GM06990 (cell line): ENCODE measurements at places on chromosomes 2 and 18.

- DNase-seq: no peak
Observed at GRCh38 chr2:48927355-48927754, 171.8 kb upstream of the LHCGR start.

GRCh38 chr2:147331790-147332419, 512.9 kb upstream of the ACVR2A start:
- peak; percentile 14 for DNase-seq

DNA sequence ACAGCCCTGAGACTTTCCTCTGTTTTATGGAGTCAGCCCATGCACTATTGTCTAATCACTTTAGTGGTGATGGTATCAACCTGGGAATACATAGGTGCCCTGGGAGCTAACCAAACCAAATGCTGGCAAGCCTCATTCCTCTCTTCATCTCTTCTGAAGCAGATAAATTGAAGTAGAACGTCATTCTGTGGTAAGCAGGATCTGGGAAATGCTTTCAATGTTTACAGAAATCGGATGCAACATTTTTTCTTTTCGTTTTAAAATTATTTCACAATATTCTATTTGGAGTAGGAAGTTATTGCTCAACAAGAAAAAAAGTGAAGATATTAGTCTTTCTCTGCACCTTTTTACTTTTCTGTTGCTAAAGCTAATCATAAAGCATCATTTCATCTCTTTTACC, 114.2 kb downstream of the RBMS1 start:
- no peak for DNase-seq

DNA sequence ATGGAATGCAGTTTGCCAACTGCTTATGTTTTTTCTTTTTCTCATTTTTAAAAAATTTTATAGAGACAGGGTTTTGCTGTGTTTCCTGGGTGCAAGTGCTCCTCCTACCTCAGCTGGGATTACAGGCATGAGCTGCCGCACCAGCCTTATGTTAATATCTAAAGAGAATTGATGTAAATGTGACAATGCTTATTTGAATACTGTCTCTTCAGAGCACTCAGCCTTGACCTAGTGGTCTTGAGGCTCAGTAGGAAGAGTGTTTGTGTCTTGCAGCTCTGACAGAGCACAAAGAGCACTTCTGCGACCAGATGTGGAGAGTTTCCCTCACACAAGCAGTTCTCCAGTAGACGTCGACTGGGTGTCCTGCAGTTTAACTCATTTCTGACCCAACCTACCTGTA, 55.3 kb downstream of the ARHGEF4 start:
- DNase-seq: no peak

DNA sequence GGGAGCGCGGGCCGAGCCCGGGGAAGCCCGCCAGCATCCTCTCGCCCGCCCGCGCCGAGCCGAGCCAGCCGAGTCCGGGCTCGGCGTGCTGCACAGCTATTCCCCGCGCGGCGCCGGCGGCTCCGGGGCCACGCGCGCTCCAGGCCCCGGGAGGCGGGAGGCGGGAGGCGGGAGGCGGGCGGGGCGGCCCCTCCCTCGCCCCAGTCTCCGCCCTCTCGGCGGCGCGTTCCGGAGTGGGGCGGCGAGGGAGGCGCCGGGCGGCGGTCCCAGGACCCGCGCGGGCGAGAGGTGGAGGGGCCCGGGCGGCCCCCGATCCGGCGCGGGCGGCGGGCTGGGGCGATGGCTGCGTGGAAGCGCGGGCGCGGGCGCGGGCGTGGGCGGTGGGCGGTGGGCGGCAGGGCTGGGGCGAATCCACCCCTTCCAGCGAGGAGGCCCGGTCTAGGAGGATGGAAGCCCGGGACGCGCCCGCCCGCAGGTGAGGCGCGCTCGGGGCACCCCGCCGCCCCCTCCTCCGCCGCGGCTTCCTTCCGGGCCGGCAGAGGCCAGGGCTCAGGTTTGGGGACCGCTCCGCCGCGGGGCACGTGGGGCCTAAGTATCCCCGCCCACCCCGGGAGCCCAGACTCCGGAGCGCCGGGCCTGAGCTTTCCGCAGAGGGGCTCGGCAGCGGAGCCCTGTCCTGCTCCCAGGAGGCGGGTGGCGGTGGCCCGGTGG, at the start of gene ADCY3:
TSS of gene ADCY3 (minus strand) at position 140 of the 711 bp plus-strand sequence. CDS start 1,250 bp downstream, outside the sequence.
- DNase-seq: peak; percentile 82

DNA sequence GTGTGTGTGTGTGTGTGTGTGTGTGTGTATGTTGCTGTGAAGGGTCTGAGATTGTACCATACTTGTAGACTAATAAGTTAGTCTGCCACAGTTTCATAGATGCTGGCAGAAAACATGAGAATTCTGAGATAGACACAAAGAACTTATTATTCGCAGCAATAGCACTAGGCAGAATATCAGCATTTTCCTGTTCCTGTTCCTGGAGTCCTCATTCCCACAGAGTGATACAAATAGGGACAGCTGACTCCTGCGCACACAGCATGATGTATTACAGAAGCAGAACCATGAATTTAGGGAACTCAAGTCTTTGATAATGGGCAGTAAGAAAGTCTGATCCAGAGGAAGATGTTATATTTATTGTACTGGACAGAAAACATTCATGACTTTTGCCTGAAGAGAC, 1466.3 kb downstream of the DPP10 start:
- no peak for DNase-seq

GRCh38 chr18:77677536-77677935, 427.9 kb downstream of the GALR1 start:
- no peak for DNase-seq

DNA sequence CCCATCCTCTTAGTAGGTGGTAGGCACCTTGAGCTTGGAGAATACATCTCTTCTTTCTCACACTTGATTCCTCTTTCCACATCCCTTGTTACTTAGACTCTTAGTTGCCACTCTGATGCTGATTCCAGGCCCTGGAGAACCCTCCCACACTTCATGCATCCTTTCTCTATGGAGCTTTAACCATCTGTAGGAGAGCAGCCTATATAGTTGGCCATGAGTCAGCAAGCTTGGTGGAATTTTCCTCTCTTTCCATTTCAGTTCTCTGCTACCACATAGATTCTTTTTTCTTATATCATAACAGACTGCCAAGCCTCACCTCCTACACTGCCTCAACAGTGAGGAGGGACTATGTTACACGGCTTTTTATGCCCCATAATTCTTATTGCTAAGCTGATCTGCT, 851.6 kb upstream of the CDH2 start:
- no peak for DNase-seq

GRCh38 chr2:212124598-212124997, 414.0 kb downstream of the ERBB4 start:
- DNase-seq: no peak

GRCh38 chr2:70552501-70553333, 909 bp downstream of the TGFA start:
- DNase-seq: no peak

DNA sequence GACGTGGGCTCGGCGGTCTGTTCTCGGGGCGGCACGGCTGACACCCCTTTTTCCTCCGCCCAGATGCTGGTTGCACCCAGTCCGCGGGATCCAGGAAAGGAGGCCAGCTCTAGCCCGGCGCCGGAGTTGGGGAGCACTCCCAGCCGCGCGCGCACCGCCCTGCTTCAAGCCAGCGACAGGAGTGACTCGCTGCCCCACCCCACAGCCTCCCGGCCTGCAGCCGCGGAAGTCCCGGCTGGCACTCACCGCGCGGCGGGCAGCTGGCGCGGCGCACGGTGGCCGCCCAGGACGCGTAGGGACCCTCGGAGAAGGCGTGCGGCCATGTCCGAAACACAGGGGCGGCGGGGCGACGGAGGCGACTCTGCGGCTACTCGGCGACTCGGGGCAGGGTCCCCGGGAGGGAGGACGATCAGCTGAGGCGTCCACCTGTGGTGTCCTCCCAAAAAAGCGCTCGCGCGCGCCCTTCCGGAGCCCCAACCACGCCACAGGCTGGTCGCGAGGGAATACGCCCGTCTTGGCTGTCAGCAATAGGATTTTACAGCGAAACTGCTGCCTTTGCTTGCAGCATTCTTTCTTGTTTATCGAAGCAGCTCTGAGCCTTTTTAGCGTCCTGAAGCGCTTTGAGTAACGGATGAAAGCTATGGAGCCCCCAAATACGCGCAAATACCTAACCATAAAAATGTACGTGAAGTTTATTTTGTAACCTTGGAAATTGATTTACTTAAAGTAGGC, at the start of gene ACADL:
TSS of gene ACADL (minus strand) at position 507 of the 732 bp plus-strand sequence. CDS start at position 323, 184 bp downstream.
- DNase-seq: peak; percentile 5

GRCh38 chr2:195392446-195393336, 264.3 kb upstream of the SLC39A10 start:
- no peak for DNase-seq

DNA sequence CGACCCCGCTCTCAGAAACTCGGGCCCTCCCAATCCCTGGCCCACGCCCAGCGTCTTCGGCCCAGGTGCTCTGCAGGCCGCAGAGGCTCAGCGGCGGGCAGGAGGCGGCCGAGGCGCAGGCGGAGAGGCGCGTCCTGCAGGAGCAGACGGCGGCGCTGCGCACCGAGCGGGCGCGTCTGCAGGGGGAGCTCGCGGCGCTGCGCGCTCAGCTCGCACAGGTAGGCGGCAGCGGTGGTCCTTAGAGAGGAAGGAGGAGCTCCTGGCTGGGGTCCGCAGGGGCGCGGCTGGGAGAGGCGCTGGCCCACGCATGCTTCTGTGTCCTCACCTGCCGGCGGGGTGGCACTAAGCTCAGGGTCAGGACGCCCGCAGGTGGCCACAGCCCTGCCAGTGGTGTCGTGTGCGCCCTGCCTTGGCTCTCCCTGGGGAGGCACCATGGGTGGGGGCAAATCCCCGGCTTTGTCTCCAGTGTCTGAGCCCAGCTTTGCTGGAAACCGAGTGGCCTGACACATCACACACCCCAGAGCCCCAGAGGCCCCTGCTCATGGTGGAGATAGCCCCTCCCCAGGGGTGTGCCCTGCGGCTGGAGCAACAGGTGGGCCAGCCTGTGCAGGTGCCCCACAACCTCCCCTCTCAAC, 14.9 kb upstream of the SNED1 start:
- DNase-seq: peak; percentile 73

DNA sequence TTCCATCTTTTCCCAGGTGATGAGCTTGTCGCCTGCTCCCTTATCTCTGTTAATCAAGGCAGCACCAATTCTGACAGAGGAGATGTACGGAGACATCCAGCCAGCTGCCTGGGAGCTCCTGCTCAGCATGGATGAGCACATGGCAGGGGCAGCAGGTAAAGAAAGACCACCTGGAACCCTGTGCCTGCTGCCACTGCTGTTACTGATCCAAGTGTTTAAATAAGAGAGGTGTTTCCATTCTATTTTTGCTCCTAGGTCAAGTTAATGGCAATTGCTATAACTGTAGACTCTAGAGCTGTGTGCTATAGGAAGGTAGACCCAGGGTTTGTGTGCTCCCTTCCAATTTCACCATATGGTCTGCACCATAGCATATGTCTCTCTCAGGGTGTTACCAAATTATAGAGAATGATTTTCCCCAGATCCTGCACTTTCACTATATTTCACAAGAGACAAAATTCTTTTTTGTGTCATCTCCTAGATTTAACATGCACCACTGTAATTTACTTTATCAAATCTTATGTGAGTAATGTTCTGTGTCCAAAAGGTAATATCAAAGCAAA, 88.6 kb upstream of the RPE start:
- DNase-seq: no peak

GRCh38 chr2:190789074-190790004, 91.3 kb upstream of the GLS start:
- DNase-seq: no peak

GRCh38 chr2:222538535-222538934, 114.2 kb downstream of the SGPP2 start:
- no peak for DNase-seq

GRCh38 chr2:105437708-105438103, 38.9 kb upstream of the FHL2 start:
- DNase-seq: no peak

DNA sequence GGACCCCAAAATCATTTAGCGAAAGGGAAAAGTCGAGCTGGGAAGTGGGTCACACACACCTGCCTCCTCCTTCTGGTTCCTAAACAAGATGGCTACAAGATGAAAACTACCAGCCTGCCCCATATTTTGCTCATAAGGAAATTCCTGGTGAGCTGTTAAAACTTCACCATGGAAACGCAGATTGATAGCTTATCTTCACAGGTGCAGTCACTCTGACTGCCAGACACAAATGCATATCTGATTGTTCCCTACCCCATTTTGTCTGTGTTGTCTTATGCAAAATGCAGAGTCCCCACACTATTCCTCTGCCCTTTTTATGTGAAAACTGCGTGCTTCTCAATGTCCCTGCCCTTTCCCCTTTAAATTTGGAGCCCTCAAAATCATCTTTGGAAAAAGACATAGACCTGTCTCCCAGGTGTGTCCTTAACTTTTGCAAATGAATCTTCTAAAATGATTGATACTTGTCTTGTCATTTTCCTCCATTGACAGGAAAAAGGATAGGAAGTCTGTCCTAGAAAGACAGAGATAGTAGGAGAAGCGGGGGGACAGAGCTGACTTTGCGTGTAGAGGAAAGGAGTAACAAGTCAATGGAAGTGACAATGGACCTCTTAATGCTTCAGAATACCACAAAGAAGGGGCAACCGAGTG, 38.9 kb upstream of the THOC1 start:
- no peak for DNase-seq

GRCh38 chr2:100808582-100808981, 11.4 kb upstream of the NPAS2 start:
- no peak for DNase-seq

GRCh38 chr18:34726286-34727004, 16.3 kb downstream of the DTNA start:
- no peak for DNase-seq

DNA sequence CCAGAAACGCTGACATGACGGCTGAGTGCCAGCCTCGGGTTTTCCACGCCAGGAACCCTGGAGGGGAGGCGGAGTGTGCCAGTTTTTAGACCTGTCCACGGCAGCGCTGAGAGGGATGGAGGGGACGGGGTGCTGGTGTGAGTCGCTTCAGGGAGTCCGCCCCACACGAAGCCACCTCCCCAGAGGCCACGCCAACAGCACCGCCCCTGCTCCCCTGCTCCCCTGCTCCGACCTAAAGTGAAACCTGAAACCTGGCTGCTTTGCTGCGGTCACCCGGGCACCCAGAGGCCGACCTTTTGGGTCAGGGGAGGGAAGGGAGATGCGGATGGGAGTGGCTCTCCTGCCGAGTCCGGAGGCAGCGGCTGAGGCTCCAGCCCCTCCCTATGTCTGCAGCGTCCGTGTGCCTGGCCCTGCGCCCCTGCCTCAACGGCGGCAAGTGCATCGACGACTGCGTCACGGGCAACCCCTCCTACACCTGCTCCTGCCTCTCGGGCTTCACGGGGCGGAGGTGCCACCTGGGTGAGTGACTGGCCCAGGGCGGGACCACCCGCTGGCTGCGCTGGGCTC, 38.1 kb downstream of the SNED1 start:
- DNase-seq: peak; percentile 84

GRCh38 chr18:58255701-58256311, 211.8 kb downstream of the NEDD4L start:
- no peak for DNase-seq
